ENCODE measurements at places on chromosomes 1 and 21.

GRCh38 chr21:38343691-38344090, 86.9 kb downstream of the KCNJ15 start:
- DNase-seq: no peak

- DNase-seq: no peak
Measured at GRCh38 chr1:164765992-164766720, 207.2 kb downstream of the PBX1 start.

DNA sequence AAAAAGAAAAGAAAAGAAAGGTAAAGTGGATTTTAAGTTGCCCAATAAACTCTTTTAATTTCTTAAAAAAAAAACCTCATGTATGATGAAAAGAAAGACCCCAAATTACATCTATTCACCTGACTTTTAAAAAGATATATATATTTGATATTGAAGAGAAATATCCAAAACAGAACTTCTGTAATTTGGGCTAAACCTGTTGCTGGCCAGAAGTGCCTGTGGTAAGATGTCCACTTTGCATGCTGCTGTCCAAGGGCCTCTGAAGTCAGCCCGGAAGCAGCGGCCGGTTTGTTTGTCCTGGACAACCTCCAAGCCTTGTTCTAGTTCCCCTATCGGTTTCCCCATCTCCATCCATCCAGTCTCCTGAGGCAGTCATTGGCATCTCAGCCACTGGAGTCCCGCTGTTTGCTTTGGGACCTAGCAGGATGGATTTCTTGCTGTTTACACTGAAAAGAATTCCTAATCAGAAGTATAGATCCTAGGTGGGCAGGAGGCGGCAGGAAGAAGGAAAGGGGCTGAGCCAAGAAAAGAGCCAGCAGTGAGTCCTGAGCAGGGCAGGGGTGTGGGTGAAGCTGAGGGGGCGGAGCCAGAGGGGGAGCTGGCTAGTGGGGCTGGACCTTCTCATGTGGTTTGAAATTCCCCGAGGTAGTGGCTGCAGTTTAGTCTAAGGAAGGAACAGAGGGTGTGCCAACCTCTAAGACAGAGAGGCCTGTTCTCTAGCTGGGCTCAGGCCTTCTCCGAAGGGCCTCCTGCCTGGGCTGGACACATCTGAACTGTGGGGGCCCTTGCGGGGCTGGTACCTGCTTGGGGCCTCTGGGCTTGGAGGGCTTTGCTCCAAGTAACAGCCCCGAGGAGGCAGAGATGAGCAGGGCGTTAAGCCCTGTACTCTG, 3.3 kb downstream of the NCMAP start:
- DNase-seq: no peak

GRCh38 chr1:22509815-22510214, 53.5 kb upstream of the EPHA8 start:
- DNase-seq: no peak

- no peak for DNase-seq
Measured at GRCh38 chr1:50968821-50969610, 1.0 kb upstream of the CDKN2C start.

GRCh38 chr1:53583021-53583867, 124.0 kb downstream of the DMRTB1 start:
- DNase-seq: no peak

GRCh38 chr1:30916296-30916695, 7.7 kb upstream of the SDC3 start:
- DNase-seq: no peak
